ENCODE measurements at places on chromosomes 11 and 22.

DNA sequence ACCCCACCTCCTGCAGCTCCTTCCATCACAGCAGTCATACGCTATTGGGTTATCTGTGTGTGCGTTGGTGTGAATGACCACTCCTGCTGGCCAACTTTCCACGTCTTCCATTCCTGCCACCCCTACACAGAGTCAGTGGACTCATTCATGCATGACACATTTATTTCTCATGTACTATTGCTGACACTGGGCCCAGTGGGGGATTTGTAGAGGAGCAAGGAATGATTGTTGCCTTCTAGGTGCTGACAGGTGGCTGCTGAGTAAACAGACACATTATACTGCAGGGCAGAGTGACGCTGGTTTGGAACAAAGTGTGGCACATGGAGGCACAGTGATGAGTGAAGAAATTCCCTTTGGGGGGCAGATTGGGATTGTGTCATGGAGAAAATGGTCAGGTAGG lies 113.9 kb downstream of the CCDC81 start:
- DNase-seq: peak; percentile 19

- peak; percentile 34 for DNase-seq
Observed at GRCh38 chr22:21000987-21001600, 824 bp downstream of the THAP7 start.

DNA sequence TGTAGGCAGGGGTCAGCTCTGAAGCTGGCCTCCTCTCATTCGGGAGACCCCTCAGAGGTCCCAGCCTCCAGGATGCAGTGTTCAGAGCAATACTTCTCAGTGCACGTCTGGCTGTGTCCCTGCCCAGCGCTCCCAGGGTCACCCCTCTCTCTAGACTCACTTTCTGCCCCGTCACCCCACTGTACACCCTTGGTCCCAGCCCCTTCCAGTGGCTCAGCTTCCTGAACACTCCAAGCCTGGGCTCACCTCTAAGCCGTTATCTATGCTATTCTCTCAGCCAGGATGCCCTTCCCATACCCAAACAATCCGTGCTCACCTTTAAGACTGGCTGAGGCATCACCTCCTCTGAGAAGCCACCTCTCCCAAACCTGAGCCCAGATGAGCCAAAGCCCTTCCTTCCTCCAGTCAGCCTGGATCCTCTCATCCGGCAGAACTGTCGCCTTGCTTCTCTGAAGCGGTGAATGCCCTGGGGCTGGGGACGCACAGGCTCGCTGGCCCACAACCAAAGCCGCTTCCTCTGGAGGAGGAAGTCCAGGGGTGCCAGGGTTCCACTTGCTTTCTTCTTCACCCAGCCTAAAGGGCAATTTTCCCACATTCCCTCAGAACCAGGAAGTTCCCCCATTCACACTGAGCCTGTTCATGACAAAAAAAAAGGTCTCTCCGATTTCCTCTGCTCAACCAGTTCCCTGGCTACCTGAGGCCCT lies 13.7 kb upstream of the CDKN1C start:
- DNase-seq: no peak

GRCh38 chr22:16608931-16609330 lies 16.3 kb upstream of the CCT8L2 start:
- no peak for DNase-seq

- DNase-seq: no peak
Observed at GRCh38 chr11:47111318-47111804, 65.3 kb downstream of the ARFGAP2 start.

DNA sequence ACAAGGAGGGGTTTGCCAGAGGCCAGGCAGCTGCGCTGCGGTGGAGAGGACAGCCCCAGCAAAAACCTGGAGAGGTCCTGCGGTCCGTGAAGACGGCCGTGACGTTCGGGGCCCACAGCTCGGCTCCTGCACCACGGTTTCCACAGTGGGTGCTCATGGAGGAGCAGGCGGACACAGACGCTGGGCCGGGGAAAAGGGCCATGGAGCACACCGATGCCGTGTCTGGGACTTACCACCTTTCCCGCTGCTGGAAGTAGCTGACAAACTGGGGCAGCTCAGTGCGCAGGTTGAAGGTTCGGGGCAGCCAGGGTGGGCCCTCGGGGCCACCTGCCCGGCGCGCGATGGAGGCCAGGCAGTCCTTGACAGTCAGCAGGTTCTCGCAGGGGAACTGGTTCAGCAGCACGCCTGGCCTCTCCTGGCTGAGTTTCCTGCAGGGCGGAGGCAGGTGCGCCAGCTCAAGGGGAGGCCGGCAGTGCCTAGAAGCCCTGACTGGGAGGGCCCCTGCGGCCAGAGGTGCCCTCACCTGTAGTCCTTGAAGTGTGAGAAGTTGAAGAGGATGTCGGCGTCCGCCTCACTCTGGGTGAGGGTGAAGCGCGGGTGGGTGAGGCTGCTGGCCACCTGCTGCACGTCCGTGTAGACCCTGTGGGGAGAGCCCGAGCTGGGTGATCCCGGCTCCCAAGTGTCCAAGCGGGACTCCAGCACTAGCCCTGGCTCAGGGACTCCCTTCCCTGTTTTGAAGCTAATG lies 12.8 kb downstream of the TTLL12 start:
- no peak for DNase-seq

- DNase-seq: peak; percentile 69
Observed at GRCh38 chr11:61577383-61578118, 3.3 kb downstream of the SYT7 start.

GRCh38 chr11:112817376-112817775 lies 143.8 kb upstream of the NCAM1 start:
- DNase-seq: no peak

- no peak for DNase-seq
Observed at GRCh38 chr11:39990421-39990831, 1469.0 kb downstream of the LRRC4C start.

DNA sequence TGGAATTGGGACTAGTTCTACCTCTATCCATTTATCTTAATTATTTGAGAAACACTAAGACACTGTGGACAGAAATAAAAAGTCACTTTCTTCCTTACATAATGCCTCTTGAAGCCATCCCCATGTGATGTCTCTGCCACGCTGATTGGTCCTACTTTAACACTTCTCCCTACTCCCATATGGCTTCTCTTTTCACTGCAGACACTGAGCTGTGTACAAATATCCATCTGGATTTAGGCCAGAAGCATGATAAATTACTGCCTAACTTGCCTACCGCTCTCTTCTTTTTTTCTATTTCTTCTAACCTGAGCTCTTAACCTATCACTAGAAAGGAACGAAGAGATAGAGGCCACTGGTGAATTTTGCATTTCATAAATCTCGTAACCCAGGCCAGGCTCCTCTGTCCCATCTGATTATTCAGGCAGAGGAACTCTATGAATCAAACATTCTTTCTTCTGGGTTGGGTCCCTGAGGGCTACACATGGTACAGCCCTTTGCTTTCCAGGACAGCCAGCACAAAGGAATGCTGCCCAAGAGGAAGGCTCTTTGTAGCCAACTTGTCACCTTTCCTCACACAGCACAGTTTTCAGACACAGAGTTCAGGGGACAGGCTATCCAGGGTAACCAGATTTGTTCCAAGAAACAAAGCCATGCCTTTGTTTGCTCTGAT lies 878.5 kb upstream of the LRRC4C start:
- no peak for DNase-seq

GRCh38 chr11:104372111-104372510 lies 208.2 kb upstream of the PDGFD start:
- no peak for DNase-seq
